ENCODE measurements at places on chromosomes 1 and 21.

GRCh38 chr1:191869790-191870312, 288.4 kb upstream of the RGS18 start:
- no peak for DNase-seq

DNA sequence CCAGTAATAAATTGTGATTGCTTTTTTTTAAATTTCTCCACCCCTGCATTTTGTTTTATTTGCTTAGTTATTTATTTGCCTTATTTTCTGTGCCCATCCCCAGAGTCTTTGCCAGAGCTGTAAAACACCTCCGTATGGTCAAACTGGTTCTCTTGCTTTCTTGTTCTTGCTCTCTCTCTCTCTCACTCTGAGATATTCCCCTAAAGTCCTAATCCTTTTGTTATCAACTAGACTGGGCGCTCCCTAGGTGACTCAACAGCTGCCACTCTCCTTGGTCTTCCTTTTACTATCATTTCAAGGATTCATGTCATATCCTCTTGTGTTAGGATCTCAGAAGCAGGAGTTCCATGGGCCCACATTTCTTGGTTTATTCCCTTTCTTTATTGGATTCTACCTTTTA, 160.0 kb downstream of the PRDM2 start:
- no peak for DNase-seq

DNA sequence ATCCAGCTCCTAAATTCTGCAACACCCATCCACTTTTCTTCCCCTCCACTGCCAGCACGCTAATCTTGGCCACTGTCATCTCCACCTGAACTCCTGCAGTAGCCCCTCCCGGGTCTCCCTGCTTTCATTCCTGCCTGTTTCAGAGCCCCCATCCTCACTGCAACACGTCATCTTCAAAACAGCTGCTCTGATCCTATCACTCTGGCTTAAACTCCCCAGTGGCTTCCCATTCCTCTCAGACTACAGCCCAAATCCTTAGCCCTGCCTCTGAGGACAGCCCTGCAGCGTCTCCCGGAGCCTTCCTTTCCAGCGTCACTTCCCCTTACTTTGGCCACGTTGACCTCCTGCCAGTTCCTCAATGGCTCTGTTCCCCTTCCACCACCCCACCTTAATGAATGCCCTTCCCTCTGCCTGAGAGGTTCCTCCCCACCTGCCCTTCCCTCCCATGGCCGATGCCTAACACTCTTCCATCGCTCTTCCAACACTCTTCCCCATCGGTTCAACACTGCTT, 22.9 kb upstream of the IFNAR2 start:
- DNase-seq = no peak

DNA sequence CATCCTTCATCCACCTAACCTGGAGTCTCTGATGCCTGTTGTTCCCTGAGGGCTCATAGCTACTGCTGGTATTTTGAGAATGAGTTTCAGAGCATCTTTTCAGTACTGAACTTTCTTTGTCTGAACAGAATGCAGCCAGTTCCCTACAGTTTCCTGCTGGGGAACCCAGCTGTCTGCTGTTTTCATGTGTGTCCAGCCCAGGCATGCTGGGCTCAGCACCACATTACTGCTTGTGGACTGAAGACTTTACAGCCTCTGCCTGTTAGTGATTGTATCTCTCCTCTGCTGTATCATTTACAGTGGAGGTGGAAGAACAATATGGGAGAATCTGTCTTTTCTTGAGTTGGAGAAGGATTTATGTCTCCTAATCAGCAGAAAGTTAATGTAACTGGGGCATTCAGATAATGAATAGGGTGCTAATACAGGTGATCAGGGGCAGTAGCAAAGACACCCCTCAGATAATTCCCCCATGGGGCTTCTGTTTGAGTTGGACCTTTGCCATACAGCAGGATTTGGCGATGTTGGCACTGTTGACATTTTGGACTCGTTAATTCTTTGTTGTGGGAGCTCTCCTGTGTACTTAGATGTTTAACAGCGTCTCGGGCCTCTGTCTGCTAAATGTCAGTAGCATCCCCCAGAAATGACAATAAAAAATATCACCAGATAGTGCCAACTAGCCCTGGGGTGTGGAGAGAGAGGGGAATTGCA, 207.7 kb downstream of the HHAT start:
- no peak for DNase-seq

GRCh38 chr1:30321246-30321910, 402.0 kb downstream of the MATN1 start:
- no peak for DNase-seq

DNA sequence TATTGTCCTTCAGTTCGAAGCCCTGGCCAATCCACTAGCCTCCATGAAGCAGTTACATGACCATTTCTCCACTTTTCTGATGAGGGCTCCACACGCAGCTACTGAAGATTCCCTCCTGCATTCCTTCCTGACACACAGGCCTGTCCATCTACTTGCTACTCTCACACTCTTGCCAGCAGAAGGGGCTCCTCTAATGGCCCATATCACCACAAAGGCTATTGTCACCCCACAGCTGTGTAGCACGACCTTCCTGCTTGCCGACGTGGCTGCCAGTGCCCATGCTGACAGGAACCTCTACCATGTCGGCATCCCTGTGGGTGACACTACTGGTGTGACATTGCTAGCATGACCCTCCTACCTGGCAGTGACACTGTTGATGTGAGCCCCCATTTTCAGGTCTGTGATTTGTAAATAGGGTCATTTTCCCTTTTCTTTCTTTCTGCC, 1528.6 kb upstream of the TPTE start:
- no peak for DNase-seq

DNA sequence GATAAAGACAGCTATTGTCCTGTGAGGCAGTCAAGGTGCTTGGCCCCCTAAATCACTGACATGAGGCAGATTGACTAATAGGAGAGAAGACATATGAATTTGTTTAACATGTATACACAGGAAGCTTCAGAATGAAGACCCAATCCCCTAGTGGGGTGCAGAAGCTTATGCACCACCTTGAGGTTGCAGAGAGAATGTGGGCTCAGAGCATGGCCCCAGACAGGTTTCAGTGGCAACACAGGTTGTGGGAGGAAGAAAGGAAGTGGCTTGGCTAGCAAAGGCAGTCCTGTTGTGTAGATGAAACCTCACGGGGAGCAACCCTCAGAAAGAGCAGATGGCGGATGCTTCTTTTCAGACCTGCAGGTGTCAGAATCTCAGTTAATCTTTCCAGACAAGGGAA, 37.0 kb upstream of the PARP1 start:
- no peak for DNase-seq

DNA sequence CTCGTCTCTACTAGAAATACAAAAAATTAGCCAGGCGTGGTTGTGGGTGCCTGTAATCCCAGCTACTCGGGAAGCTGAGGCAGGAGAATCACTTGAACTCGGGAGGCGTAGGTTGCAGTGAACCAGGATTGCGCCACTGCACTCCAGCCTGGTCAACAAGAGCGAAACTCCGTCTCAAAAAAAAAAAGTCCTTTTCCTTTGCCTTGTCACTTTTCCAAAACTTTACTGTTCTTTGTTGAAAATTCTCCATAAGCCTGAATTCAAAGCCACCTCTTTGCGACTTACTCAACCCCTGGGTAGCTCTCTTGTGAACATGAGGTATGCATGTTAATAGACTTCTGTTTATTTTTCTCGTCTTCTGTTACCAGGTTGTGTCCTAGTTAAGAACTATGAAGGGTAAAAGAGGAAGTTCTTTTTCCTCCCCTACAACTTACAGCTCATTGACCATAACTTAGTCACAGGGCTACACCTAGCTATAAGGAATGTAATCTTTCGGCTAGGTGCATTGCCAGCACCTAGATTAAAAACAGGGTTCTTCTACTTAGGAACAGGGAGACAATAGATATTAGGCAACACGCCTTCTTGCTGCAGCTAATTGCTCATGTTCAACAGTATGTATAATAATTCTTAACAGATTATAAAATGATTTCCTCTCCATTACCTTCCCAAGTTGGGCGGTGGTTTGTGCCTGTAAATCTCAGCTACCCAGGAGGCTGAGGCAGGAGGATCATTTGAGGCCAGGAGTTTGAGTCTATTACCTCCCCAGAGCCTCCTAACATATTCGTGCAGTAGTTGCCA, 40.9 kb downstream of the PTAFR start:
- DNase-seq = no peak

DNA sequence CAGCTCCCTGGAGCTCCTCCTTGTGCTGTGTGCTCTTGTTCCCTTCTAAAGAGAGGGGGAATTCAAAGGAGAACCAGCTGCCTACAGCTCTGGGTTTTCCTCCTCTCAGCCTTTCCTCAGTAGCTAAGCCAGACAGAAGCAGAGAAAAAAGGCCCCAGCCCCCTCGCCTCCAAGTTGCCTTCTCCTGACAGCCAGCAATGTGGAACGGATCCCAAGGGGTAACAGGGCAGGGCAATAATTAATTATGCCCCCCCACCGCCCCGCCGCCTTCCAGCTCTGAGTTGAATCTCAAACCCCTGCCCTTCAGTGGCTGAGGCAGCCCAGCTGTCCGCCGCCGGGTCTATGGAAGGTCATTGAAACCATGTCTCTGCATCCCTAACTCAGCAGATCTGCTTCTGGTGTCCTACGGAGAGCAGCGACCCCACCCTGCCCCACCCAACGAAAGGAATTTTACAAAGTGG, 69.0 kb upstream of the GOLT1A start:
- no peak for DNase-seq

DNA sequence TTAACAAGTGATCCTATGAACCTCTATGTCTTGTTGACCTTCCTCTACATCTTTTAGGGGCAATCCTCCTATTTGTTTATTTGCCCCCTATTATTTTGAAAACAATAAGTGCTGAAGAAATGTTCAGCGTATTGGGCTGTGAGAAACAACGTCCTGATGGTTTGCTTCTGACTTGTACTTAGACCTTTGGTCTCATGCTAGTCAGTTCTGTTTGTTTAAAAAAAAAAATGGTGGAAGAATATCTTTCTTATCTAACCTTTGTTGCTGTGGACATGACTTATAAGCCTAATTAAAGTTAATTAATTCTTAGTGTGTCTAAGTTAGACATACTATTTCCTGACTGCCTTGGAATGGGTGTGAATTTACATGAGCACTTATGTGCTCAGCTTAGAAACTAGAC, 20.7 kb downstream of the ATP1A1 start:
- DNase-seq = no peak

DNA sequence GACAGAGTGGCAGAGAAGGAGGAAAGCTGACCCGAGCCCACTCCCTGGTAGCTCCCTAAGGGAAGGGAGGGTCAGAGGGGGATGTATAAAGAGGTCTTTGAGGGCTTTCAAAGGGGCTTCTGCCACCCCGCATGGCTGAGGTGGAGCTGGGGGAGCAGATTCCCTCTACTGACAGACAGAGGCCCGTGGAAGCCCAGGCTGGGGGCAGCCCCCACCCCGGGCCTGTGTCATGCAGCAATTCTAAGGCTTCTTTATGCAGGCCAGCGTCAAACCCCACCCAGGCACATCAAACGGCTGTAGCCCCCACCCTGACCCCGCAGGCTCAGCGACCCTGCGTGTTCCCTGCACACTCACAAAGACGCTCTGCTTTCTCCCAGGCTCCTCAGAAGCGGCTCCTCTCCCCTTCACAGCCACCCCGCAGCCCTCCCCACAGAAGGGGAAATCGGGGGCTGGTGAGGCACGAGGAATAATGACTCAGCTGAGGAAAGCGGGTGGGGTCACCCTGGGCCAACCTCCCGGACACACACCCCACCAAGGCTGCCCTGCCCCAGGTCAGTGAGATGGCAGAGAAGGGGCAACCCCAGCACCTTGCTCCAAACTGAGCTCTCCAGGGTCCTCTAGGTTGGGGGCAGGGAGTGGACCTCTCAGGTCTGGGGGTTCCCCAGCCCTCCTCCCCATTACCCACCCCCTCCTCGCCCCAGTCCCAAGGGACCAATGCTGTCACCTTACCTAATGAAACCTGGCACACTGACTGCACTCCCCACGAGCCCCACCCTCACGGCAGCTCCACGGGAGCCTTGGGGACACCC, 10.8 kb downstream of the SLC45A3 start:
- DNase-seq = no peak

DNA sequence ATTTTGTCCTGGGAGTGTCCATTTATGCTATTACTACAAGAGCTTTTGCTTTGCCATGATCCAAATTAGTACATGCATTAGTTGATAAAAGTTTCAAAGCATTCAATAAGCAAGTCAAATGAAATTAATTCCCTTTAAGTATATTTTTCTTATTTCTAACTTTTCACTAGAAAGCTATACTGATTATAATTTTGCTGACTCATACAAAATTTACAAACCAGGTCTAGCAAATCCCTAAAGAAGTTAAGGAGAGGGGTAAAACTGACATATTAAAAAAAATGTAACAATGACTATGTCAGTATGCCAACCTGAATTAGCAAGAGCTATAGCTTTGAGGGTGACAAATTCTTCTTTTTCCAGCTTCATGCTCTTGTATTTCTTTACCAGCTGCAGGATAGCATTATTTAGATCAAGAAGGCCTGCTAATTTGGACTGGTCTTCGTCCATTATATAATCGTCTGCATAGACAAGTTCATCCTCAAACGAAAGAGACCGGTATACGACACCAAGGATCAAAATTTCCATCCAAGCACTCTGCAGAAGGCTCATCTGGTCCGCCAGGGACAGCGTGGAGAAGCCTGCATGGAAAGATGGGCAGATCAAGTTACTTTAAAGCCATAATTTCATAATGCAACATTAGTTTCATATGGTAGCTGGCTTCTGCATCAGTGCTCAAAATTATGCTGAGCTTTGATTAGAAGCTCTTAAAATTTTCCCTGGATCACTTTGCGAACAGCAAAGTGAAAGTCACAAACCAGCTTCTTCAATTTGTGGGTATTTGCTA, 95.8 kb upstream of the USH2A start:
- no peak for DNase-seq

DNA sequence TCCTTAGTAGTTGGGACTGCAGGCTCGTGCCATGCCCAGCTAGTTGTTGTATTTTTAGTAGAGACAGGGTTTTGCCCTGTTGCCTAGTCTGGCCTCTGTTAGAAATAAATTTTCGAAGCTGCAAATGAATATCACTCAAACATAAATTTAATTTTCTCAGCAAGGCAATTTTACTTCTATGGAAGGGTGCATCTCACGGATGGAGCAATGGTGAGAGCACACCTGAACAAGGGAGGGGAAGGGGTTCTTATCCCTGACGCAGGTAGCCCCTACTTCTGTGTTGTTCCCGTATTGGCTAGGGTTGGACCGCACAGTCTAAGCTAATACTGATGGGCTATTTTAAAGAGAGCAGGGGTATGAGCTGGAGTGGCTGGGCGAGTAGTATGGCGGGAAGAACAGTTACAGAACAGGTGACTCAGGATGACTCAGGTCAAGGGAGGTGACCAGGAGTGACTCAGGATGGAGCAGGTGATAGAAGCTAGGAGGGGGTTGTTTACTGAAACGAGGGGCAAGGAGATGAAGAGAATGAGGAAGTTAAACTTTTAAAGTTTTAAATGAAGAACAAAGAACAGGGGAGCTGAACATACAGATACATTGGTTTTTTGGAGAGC, 7.5 kb downstream of the MDM4 start:
- DNase-seq = no peak
